ENCODE measurements at places on chromosomes 7 and 10.

GRCh38 chr7:142956951-142957623, 5.1 kb downstream of the KEL start:
- DNase-seq = no peak

DNA sequence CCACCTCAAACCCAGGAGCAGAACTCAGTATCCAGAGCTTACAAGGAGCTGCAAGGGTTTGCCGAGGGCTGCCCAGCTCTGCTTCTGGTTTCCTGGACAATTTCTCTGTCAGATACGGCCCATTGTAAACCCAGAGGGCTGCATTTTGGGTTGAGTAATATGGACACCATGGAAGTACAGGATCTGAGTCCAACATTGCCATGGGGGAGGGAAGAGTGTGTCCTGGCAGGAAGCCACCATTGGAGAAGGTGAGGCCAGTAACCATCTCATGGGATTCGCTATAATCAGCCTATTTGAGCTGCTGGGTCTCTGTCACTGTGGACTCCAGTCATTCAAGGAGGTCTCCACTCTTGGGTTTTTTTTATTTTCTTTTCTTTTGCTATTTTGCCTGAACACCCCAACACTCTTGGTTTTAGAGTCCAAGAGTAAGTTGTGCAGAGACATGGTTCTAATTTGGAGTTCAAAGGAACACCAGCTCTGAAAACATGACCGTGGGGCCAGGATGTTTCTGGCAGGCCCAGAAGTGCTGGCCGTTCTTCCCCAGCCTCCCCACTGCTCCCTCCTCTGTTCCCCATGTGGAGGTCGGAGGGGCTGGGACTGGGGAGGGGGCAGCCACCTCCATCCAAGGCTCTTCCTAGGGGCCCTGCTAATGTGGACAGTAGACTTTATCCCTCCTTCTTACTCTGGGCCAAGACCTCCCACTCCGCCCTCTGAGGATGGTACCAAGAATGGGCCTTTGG, 46.2 kb downstream of the CHST3 start:
- no peak for DNase-seq

DNA sequence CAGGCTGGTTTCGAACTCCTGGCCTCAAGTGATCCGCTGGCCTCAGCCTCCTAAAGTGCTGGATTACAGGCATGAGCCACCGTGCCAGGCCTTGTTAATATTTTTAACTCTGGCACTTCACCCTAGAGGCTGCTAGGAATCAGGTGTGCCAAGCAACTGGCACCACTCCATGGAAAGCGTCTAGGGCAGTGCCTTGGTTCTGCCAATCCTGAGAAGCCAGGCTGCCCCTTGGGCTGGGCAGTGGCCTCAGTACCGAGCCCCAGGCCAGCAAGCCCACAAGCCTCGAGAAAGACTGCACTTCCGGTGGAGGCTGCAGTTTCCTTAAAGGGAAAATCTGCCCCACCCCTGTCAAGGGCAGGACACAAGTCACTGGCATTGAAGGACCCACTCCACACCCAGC, 11.3 kb downstream of the ALKBH4 start:
- DNase-seq = no peak

DNA sequence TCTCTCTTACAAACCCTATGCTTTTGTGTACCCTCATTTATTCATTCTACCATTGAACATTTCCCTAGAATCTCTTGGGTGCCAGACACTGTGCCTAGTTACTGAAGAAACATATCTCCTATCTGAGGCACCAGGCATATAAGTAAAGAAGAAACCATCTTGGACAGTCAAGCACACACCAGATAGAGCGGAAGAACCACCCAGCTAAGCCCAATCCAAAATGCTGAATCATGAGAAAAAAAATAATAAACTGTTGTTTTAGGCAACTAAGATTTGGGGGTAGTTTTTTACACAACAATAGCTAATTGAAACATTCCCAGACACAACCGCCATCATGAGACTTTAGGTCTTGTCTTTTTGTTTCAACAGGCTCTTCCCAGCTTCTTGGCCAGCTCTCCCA, 102.3 kb upstream of the TCF7L2 start:
- no peak for DNase-seq

GRCh38 chr7:40694026-40694809, 559.4 kb downstream of the SUGCT start:
- DNase-seq = no peak

DNA sequence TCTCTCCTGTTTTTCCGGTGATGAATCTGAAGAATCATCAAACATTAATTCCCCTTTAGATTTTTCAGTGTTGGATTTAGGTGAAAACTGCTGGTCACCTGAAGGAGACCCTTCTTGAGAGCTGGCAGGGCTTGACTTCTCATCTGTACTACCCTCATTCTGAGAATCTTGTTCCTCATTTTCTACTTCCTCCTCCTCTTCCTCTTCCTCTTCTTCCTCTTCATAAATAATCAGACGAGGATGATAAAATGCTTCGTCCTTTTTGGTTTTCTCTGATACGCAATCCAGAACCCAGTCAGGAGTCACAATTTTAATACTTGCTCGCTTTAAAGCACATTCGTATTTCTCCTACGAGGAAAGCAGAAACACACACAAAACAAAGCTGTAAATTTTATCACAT, 26.9 kb downstream of the PAXIP1 start:
- no peak for DNase-seq

Measured in activated T-cell treated with anti-CD3 and anti-CD28 coated beads for 24 hours (primary cell).